AG09309 (cell line): ENCODE measurements at places on chromosomes 1 and 21.

- no peak for DNase-seq
These were observed 494.0 kb upstream of the B3GALT2 start for GRCh38 chr1:193680247-193680923.

DNA sequence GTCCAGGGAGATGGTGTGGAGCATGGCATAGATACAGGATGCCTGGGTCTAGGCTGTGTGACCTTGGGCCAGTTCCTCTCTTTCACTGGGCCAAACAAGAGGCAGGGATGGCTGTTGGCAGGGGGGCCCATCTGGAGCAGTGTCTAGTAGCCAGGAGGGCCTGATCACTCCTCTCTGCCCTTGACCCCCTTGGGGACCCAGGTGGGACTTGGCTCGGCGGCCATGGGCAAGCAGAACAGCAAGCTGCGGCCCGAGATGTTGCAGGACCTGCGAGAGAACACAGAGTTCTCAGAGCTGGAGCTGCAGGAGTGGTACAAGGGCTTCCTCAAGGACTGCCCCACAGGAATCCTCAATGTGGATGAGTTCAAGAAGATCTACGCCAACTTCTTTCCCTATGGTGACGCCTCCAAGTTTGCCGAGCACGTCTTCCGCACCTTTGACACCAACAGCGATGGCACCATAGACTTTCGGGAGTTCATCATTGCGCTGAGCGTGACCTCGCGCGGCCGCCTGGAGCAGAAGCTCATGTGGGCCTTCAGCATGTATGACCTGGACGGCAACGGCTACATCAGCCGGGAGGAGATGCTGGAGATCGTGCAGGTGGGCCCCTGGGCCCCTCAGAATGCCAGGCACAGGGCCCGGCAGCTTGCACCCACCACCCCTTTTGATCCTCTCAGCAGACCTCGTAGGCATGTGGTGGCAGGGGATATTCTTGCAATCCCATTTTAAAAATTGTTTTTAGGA, 2.6 kb downstream of the HPCA start:
- DNase-seq = no peak

GRCh38 chr1:3943123-3943431, 43.0 kb upstream of the C1orf174 start:
- no peak for DNase-seq

- DNase-seq = no peak
These were observed 33.5 kb downstream of the VPS26C start for GRCh38 chr21:37233551-37234146.

DNA sequence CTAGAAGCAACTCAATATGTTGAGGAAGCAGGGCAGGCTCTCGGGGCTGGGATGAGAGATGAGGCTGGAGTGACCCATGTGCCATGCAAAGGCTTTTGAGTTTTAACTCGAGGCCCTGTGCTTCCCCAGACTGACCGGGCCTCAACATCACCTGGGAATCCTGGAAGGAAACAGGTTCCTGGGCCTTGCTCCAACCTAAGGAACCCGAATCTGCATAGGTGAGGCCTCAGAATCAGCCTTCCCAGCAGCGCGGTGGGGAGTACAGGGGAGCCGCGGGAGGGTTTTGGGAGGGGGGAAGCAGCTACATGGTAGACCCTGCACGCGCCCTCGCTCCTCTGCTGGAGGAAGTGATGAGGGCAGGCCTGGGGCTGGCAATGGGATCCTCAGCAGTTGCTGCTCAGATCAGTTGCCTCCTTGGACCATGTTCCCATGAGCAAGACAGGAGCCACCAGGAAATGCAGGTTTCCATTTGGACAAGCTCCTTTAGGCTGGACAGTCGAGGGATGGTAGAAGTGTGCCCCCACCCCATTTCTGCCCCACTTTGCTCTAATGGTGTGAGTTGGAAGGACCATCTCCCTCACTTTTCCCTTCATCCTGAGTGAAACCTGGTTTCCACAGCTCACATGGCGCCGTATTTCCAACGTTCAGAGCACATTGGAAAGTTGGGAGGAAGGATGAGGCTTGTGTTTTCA, 4.5 kb upstream of the KIAA1614 start:
- DNase-seq = no peak

DNA sequence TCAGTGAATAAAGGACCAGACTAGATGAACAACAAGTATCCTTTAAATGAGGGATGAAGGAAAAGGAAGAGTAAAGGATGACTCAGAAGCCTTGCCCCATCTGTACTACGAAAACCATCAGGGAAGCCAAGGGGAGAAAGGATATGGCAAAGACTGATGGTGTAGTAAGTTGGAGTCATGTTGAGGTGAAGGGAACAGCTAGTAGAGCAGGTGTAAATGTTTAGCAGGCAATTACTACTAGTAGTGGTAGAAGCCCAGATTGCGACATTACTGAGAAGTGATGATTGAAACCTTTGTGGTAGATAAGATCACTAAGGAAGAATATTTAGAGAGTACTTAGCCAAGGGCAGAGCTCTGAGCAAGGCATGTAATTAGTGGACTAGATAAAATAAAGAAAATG, 84.0 kb downstream of the PHTF1 start:
- DNase-seq = no peak

- no peak for DNase-seq
These were observed 485.3 kb upstream of the NFIA start for GRCh38 chr1:60596791-60597750.

GRCh38 chr1:57605933-57606332, 182.1 kb upstream of the DAB1 start:
- DNase-seq = no peak

GRCh38 chr1:162210196-162210595, 140.7 kb downstream of the NOS1AP start:
- DNase-seq = no peak

GRCh38 chr1:226110249-226111097, 48.0 kb downstream of the H3-3A start:
- no peak for DNase-seq

GRCh38 chr1:223067914-223068313, 75.1 kb downstream of the TLR5 start:
- no peak for DNase-seq

DNA sequence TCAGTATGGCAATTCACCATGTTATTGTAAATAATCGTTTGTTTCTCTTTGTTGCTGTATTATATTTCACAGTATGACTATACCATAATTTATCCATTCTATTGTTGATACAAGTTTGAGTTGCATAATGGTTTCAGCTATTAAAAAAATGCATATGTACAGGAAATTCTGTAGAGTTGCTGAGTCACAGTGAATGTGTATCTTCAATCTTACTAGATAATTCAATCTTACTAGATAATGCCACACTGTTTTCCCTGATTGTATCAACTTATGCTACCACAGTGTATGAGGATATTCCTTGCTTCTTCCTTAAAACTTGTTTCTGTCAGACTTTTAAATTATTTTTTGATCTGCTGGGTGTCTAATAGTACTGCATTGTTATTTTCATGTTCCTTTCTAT, 3.5 kb upstream of the COA6 start:
- no peak for DNase-seq

- DNase-seq = no peak
These were observed 289.4 kb upstream of the FMN2 start for GRCh38 chr1:239802275-239802674.

DNA sequence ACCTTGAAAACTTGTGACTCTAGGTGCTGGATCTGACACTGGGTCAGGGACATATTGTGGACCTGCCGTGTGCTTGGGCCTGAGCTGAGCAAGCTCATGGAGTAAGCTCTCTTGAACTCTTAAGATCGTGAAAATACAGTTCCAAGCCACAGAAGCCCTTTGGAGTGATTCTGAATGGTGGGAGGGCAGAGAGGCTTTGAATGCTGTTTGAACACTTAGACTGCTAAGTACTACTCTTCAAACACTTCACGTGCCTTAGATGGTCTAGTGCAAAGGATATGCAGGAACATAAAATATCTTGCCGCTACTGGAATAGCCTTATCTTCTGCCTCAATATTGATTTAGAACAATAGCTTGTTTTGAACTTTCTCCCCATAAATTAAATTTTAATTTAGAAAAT, 21.6 kb downstream of the ROR1 start:
- no peak for DNase-seq
